ENCODE measurements at places on chromosomes 7 and 10.

DNA sequence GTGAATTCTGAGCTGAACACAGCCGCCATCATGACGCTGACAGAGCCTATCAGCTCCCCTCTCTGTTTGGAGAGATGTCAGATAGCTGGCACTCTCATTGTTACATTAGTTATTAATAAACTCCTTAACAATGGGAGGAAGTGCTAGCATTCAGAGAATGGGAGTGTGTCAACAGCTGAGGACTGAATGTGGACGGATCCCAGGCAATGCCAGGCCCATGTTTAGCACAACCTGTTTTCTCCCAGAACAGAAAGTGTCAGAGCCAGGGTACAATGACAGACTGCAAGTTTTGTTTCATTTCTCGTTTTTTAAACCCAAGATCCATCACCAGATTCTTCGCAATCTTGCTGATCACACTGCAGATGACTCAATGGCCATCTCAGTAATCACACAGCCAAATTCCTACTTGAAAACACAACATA is 99.6 kb downstream of the PRPF18 start:
- DNase-seq: no peak

- DNase-seq: no peak
Observed at GRCh38 chr10:49096890-49097445, 18.4 kb downstream of the VSTM4 start.

- DNase-seq: no peak
Observed at GRCh38 chr10:76399226-76399625, 967.8 kb downstream of the LRMDA start.

DNA sequence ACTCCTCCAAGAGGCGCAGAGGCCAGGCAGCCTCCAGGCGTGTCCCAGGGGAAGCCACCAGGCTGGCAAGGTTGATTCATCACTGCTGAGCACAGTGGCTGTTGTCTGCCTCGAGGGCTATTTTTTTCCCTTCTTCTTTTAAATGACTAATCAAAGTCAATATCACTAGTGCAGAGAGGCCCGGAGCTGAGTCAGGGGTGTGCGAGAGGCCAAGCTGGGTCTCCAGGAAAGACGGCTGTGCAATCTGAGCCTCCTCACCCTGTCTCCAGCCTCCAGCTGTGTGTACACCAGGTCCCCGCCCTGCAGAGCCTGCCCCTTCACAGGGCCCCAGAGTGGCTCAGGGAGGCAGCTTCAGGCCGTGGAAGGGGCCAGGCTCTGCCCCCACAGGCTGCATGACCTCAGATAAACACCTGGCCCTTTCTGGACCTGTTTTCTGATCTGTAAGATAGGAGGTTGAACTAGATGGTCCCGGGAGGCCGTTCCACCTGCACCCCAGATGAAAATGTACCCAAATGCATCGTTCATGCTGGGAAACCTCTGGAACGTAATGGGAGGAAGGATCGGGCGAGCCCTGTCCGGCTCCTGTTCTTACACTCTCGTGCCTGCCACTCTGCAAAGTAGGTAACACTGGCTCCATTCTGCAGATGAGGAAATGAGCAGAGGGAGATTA is 3.7 kb downstream of the STX1A start:
- no peak for DNase-seq

DNA sequence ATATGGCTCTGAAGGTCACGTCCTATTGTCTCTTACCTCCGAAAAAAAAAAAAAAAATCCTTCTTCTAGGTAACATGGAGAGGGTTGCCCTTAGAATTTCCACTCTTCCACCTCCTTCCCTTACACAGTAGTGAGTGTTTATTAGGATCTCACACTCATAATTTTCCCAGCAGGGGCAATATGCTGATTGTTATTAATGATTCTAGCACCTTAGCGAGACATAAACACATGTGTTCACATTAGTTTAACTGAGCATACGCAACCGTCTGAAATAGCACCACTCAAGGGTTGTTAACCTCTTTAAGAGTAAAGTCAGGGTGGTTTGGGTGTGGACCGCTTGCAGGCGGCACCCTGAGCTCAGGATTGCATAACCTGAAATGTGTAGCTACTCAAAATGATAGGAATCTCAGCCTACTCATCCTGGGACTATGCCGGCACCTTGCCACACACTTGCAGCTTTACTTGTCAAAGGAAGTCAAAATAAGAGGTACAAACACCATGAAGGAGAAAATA is 52.2 kb downstream of the CPEB3 start:
- DNase-seq: no peak

DNA sequence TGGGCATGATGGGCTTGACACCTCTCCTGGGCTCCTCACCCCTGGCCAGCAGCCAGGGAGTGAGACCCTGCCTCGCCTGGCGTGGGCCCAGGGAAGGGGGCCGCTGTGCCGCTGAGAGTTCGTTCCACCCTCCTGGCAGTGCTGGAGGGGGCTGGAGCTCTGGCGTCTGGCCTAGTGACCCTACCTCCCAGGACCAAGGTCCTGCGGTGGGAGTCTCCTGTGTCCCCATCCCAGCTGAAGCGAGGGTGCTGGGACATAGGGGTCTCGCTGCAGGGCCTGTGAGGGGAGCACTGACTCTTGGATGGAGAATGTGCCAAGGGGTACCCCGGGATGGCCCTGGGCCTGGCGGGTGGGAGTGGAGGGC is 1.2 kb downstream of the GTF2IRD1 start:
- DNase-seq: no peak

DNA sequence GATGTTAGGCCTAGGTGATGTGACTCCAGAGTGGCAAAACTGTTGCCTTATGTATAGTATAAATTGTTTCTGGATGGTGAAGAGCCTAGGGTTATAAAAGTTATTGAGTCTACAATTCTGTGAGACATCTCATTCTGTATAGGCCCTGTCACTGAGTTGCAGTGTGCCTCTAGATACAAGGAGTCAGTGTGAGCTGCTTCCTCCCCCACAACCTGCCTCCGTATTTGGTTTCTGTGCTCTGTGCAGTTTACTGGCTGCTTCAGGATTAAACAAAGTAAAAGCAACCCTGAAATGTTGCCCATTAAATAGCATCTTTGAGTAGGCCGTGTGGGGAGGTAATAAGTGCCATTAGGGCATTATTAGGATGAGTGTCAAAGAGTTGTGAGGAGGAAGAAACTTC is 1.9 kb upstream of the IFRD1 start:
- DNase-seq: no peak

- no peak for DNase-seq
Observed at GRCh38 chr7:26182706-26183105, 17.8 kb downstream of the HNRNPA2B1 start.

All from left forelimb (tissue), 1 donor.